Activated T-cell treated with anti-CD3 and anti-CD28 coated beads, Interleukin-2, amount 50 U/mL, for 72 hours (primary cell): ENCODE measurements at places on chromosomes 4 and X. TPM values are rescaled to one million over a fixed set of nuclear protein-coding genes. Genes with fewer than 3 reads are reported as not detected.
A peak's percentile ranks its signal among the peaks of the same experiment; 100 is the strongest.

GRCh38 chr4:112402098-112402497, 104.9 kb downstream of the ALPK1 start:
- H3K36me3 ChIP-seq: peaks cover 4% of the 10 kb centered on the region
- H3K4me3 ChIP-seq: no peak overlapping the region
- no peaks in the 10 kb centered on the region for H3K27me3 ChIP-seq
- no peak overlapping the region for H3K27ac ChIP-seq
- no peak for DNase-seq

DNA sequence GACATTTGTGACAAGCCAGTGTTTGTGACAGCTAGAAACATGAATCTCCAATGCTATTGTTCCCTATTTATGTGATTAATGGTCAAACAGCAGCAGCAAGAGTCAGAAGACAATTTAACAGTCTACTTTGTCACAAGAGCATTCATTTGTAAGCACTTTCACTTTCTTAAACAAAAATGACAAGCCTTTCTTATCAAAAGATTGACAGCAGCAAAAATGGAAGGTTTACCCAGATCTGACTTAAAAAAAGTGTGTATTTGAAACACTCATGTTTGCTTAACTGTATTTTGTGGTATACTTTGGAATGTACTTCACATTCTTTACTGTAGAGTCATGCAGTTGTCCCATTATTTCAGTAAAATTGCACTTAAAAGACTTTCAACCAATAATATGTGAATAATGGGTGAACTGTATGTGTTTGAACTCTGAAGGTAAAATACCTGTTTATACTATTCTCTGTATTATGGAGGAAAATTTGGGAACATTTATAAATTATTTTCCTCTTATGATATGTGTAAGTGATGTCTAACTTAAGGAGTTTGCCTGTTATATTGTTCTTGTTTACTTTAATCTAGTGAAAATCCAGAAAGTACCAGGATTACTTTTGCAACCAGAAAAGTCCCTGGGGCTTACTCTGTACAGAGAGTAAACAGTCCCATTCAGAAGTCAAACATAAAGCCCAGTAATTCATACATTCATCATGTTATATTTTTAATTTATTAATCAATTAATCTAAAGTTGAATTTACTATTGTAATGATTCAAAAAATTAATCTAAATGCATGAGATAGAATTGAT, 314.9 kb upstream of the TRAM1L1 start:
- no peaks in the 10 kb centered on the region for H3K36me3 ChIP-seq
- no peak overlapping the region for H3K27ac ChIP-seq
- no peaks in the 10 kb centered on the region for H3K4me1 ChIP-seq
- no peaks in the 10 kb centered on the region for H3K27me3 ChIP-seq
- H3K4me3 ChIP-seq: no peak overlapping the region

- peaks cover 91% of the 10 kb centered on the region for H3K27me3 ChIP-seq
- H3K4me3 ChIP-seq: peak overlapping the region; percentile 84
- no peak overlapping the region for H3K27ac ChIP-seq
- H3K4me1 ChIP-seq: peaks cover 32% of the 10 kb centered on the region
- peaks cover 3% of the 10 kb centered on the region for H3K36me3 ChIP-seq
Measured at GRCh38 chr4:173508386-173509035, 21.5 kb downstream of the HAND2 start.

GRCh38 chr4:182091128-182091527, 152.1 kb upstream of the TENM3 start:
- no peak overlapping the region for H3K27ac ChIP-seq
- no peaks in the 10 kb centered on the region for H3K27me3 ChIP-seq
- no peaks in the 10 kb centered on the region for H3K4me1 ChIP-seq
- no peak overlapping the region for H3K4me3 ChIP-seq
- DNase-seq: no peak

GRCh38 chr4:36786519-36786918, 458.0 kb upstream of the NWD2 start:
- no peaks in the 10 kb centered on the region for H3K36me3 ChIP-seq
- H3K4me1 ChIP-seq: no peaks in the 10 kb centered on the region
- DNase-seq: no peak
- H3K27me3 ChIP-seq: no peaks in the 10 kb centered on the region

- H3K27me3 ChIP-seq: no peaks in the 10 kb centered on the region
- peaks cover 16% of the 10 kb centered on the region for H3K4me1 ChIP-seq
- H3K27ac ChIP-seq: peak overlapping the region; percentile 83
Measured at GRCh38 chr4:70640192-70640591, 11.6 kb downstream of the ENAM start.

Gene PAGE2B
- total RNA-seq: 0.74 TPM

Gene NAT8L
- 1.5 TPM for total RNA-seq

DNA sequence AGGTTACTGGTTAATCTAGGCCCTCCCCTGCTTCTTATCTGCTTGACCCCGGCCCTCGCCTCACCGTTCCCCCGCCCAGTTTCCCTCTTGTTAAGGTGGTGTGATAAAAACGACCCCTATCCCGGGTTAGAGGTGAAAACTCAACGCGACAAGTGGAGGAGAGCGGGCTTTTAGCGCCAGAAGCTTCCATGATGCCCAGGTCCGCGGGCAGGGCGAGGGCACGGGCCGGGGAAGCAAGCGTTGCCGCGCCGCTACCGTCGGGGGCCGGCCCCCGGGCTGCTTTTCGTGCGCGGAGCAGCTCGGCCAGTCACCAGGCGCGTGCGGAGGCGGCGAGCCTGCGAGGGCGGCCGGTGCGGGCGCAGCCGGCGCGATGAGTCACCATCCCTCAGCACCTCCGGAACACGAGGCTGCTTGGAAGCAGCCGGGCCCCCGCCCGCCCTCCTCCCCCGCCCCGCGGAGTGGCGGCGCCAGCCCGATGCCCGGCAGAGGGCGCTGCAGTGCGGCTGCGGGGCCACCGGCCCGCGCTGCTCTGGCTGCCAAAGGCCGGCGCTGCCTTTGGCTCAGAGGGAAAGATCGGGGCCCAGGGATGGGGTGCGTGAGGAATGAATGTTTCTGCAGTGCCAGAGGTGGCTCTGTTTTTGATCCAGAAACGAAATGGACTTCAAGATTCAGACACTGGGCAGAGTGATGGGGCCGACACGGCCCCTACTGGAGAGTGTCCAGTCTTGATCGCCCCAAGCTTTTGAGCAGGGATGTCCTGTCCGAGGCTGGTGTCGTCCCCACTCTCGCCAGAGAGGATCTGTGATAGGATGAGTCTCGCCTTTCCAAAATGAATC, 107.8 kb downstream of the NHSL2 start:
- H3K36me3 ChIP-seq: no peaks in the 10 kb centered on the region
- peak overlapping the region; percentile 59 for H3K4me3 ChIP-seq
- peaks cover 26% of the 10 kb centered on the region for H3K4me1 ChIP-seq
- no peak overlapping the region for H3K27ac ChIP-seq

DNA sequence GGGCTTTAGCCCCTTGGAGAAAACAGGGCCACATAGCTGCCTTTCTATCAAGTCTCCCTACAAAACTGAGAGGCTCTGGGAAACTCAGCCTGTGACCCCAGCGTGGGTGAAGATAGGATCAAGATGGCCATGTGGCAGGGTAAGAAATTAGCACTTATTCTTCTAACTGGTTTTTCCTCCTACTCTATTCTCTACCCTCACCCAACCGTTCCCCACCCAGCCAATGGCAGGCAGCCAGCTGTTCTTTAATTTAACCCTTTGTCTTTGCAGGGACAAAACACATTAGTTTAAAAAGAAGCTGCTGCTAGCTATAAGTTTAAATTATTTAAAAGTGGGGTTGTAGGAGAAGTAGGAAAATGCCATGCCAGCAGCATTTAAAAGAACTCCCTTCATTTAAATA, 2.8 kb downstream of the CLCN5 start:
- DNase-seq: no peak
- H3K4me1 ChIP-seq: no peaks in the 10 kb centered on the region
- no peak overlapping the region for H3K4me3 ChIP-seq
- H3K27me3 ChIP-seq: peaks cover 27% of the 10 kb centered on the region

GRCh38 chr4:139912445-139912844, 241.5 kb downstream of the MAML3 start:
- DNase-seq: no peak
- no peaks in the 10 kb centered on the region for H3K36me3 ChIP-seq
- peaks cover 11% of the 10 kb centered on the region for H3K27me3 ChIP-seq
- H3K4me3 ChIP-seq: no peak overlapping the region

GRCh38 chr4:8528713-8529112, 51.5 kb upstream of the GPR78 start:
- H3K4me1 ChIP-seq: no peaks in the 10 kb centered on the region
- no peak overlapping the region for H3K27ac ChIP-seq

Gene TCP11X2
- not detected for total RNA-seq

- no peak overlapping the region for H3K4me3 ChIP-seq
- H3K4me1 ChIP-seq: no peaks in the 10 kb centered on the region
- DNase-seq: no peak
- H3K27ac ChIP-seq: no peak overlapping the region
- no peaks in the 10 kb centered on the region for H3K36me3 ChIP-seq
Measured at GRCh38 chr4:125243789-125244397, 70.9 kb upstream of the FAT4 start.

DNA sequence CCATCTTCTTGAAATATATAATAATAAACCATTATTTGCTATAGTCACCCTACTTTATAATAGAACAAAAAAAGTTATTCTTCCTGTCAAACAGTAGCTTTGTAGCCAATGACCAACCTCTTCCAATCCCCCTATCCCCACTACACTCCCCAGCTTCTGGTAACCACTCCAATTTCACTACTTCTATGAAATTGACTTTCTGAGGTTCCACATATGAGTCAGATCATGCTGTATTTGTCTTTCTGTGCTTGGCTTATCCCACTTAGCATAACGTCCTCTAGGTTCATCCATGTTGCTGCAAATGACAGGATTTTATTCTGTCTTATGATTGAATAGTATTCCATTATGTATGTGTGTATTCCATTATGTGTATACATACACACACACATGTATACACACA, 809.7 kb upstream of the NDST4 start:
- DNase-seq: no peak
- H3K27ac ChIP-seq: no peak overlapping the region
- no peak overlapping the region for H3K4me3 ChIP-seq
- H3K36me3 ChIP-seq: no peaks in the 10 kb centered on the region

Gene MAGEA2B
- total RNA-seq: not detected

Gene EMD
- 92.9 TPM for total RNA-seq

- H3K4me3 ChIP-seq: no peak overlapping the region
- H3K27me3 ChIP-seq: no peaks in the 10 kb centered on the region
- H3K36me3 ChIP-seq: no peaks in the 10 kb centered on the region
Measured at GRCh38 chr4:173189117-173189693, 20.6 kb downstream of the GALNT7 start.

DNA sequence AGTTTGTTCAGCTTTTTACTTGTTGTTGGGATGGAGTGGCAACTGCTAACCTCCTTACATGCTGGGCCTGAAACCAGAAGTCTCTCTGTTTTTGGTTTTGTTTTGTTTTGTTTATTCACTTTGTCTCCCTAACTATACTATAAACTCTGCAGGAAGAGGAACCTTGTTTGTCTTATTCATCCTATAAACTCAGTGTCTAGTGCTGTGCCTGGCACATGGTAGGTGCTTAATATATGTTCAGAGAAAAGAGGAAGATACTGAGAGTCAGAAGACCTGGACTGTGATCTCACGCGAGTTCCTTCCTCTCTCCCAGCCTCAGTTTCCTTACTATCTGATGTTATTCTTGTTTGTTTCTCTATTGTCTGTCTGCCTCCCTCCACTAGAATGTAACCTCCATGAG, 71.3 kb downstream of the PRPS1 start:
- H3K27me3 ChIP-seq: peaks cover 31% of the 10 kb centered on the region
- DNase-seq: no peak
- H3K36me3 ChIP-seq: no peaks in the 10 kb centered on the region
- H3K4me1 ChIP-seq: peaks cover 10% of the 10 kb centered on the region

DNA sequence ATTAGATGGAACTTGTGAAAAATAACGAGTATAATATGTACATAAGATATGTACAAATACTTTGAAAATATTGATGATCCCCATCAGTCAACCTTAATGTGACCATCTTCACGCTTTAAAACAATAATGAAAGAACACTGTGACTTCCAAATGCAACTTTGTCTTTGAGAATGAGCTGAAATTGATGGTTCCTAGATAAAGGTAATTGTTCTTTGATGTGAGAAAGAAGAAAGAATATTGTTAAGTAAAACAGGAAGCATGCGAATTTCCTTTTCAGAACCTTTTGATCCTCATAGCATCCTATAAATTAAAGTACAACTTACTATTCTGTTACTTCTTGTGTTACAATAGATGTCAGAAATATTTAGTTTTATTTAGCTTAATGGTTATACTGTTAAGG, 22.2 kb downstream of the IL2 start:
- no peaks in the 10 kb centered on the region for H3K27me3 ChIP-seq
- H3K4me1 ChIP-seq: peaks cover 16% of the 10 kb centered on the region
- H3K27ac ChIP-seq: peak overlapping the region; percentile 9
- H3K4me3 ChIP-seq: no peak overlapping the region

DNA sequence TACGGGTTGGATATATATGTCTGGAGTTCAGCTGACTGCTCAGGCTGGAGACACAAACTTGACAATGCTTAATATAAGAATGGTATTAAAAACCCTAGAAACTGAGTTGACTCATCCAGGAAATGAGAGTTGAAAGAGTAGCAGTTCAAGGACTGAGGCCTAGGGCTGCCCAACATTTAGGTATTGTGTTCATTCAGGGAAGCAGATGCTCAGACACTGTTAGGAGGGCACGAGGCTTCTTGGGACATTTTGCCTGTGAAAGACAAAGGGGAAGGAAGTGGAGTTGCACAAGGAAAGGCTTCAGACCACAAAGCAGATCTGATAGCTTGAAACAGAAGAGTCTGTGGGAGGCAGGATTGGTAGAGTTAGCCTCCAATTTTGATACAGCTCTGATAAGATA, 52.0 kb upstream of the HS3ST1 start:
- H3K27ac ChIP-seq: no peak overlapping the region
- H3K4me1 ChIP-seq: peaks cover 29% of the 10 kb centered on the region
- no peaks in the 10 kb centered on the region for H3K27me3 ChIP-seq

DNA sequence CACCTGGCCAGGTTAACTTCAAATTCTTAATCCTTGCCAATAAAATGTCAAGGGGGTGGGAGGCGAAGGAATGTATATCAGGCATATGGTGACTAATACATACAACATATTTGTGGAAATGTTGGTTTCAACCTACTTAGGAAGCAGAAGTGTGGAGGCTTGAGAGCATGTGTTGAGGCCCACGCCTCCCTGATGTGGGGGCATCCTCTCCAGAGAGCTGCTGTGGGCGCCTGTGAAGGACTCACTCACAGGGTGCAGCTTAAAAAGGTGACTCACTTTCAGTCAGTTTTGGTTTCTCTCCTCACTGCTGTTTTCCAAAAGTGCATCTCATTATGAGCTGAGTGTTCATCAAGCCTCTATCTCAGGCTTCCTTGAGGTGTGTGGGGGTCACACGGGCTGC, 27.5 kb downstream of the LNX1 start:
- no peak overlapping the region for H3K4me3 ChIP-seq
- no peaks in the 10 kb centered on the region for H3K36me3 ChIP-seq
- H3K27me3 ChIP-seq: peaks cover 10% of the 10 kb centered on the region
- H3K27ac ChIP-seq: no peak overlapping the region

- no peak for DNase-seq
- H3K27me3 ChIP-seq: peaks cover 8% of the 10 kb centered on the region
- no peak overlapping the region for H3K4me3 ChIP-seq
- H3K27ac ChIP-seq: no peak overlapping the region
Measured at GRCh38 chr4:123649645-123650391, 253.2 kb downstream of the SPRY1 start.

Gene FRAS1
- 0.07 TPM for total RNA-seq

- no peaks in the 10 kb centered on the region for H3K27me3 ChIP-seq
- DNase-seq: no peak
- peak overlapping the region; percentile 22 for H3K27ac ChIP-seq
Measured at GRCh38 chr4:51907006-51907669, 64.2 kb downstream of the DCUN1D4 start.

- peaks cover 59% of the 10 kb centered on the region for H3K4me1 ChIP-seq
- H3K4me3 ChIP-seq: no peak overlapping the region
- H3K36me3 ChIP-seq: peaks cover 16% of the 10 kb centered on the region
- no peak overlapping the region for H3K27ac ChIP-seq
- no peaks in the 10 kb centered on the region for H3K27me3 ChIP-seq
Measured at GRCh38 chr4:113646442-113646822, 115.1 kb downstream of the CAMK2D start.

Gene UGT8
- total RNA-seq: 0.22 TPM
